ENCODE measurements at places on chromosomes 11 and 22. TPM values are rescaled to one million over a fixed set of nuclear protein-coding genes. Genes with fewer than 3 reads are reported as not detected.

DNA sequence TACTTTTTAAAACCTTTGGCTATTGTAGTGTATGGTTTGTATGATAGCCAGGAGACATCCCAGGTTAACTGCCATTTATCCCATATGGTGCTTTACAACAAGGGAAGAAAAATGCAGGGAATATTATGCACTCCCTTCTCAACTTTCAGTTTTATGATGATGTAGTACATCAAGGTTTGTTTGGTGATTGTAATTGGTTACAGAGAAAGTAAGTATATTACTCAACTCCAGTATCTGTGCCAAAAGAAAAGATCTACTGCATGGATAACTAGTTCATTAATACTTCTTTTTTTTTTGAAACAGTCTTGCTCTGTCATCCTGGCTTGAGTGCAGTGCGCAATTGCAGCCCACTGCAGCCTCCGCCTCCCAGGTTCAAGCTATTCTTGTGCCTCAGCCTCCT, 65.3 kb downstream of the BCL2L13 start:
- no peak overlapping the region for H3K27ac ChIP-seq
- H3K27me3 ChIP-seq, result no peaks in the 10 kb centered on the region
- H3K4me1 ChIP-seq, result peaks cover 5% of the 10 kb centered on the region
- peaks cover 3% of the 10 kb centered on the region for H3K36me3 ChIP-seq
- DNase-seq, result no peak

GRCh38 chr11:44082645-44083044, 12.8 kb upstream of the EXT2 start:
- no peak overlapping the region for H3K4me3 ChIP-seq
- no peaks in the 10 kb centered on the region for H3K27me3 ChIP-seq
- H3K4me1 ChIP-seq, result no peaks in the 10 kb centered on the region
- peaks cover 9% of the 10 kb centered on the region for H3K36me3 ChIP-seq

DNA sequence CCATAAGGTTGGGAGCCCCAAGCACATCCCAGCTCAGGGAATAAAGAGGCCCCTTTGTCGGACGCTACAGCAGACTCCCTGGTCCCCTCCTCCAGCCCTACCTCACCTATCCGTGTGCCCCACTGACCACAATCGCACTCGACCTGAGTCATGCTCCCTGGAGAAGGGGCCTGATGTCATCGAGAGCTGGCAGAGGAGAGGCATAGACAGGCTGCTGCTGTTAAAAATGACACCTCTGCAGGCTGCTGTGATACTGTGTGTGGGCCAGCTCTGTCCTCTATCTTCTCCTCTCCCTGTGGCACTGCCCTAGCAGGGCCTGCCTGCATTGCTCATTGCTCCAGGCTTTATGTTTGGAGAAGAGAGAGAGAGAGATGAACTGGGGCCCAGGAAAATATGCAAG, 123.4 kb upstream of the SYT13 start:
- no peak overlapping the region for H3K27ac ChIP-seq
- no peaks in the 10 kb centered on the region for H3K36me3 ChIP-seq
- no peak for DNase-seq

DNA sequence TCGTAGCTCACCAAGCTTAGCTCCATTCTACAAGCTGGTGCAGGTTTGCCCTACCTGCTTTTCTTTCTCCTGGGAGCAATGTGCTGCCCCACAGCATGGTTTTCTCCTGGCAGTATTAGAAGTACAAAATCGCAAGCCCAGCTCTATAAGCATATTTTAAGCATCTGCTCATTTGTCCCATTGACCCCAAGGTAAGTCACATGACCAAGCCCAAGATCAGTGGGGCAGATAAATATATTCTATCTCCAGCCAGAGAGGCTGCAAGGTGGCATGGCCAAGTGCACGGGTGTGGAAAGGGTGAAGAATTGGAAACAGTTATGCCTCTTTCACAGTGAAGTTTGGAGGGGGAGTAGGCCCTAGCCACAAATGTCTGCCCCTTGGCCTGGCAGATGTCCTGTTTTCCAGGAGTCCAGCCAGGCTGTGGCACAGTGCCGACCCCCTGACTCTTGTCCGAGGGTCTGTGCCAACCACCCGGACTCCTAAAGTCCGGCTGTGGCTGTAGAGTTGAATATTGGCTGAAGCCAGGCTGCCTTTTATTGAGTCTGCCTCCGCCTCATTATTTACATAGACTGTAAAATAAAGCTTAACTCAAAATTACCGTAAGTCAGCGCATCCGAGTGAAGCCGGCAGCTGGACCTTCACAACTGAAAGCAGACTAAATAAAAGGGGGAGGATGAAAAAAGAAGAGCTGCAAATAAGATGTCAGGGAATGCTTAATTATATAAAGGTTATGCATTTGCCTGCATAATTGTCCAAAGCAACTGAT, 165.7 kb downstream of the COMMD9 start:
- peak; percentile 70 for DNase-seq
- peaks cover 35% of the 10 kb centered on the region for H3K4me1 ChIP-seq
- no peaks in the 10 kb centered on the region for H3K36me3 ChIP-seq
- no peaks in the 10 kb centered on the region for H3K27me3 ChIP-seq
- H3K4me3 ChIP-seq, result no peak overlapping the region
- H3K27ac ChIP-seq, result no peak overlapping the region

The SMTN gene
- 61.0 TPM for polyA plus RNA-seq

The SAA4 gene
- polyA plus RNA-seq, result not detected

DNA sequence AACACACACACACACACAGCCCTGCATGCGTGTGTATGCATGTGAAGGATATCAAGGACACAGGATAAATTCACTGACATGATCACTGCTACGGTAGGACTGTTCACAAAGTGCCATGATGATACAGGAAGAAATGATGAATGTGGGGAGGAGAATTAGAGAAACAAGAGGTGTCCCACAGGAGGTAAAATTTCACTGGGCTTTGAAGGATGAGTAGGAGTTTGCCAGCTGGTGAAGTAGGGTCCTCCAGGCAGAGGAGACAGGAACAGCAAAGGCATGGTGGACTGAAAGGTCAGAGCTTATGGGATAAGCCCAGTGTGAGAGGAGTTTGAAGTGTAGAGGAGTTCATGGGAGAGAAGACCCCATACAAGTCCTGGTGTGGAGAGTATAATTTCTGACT, 18.6 kb downstream of the NECTIN1 start:
- H3K27ac ChIP-seq, result no peak overlapping the region
- H3K4me1 ChIP-seq, result peaks cover 45% of the 10 kb centered on the region
- H3K4me3 ChIP-seq, result no peak overlapping the region
- H3K27me3 ChIP-seq, result no peaks in the 10 kb centered on the region
- no peak for DNase-seq

The BAD gene
- polyA plus RNA-seq, result 97.7 TPM

Measured in spinal cord (tissue), 10 donors.